ENCODE measurements at places on chromosomes 7 and 10. TPM values are rescaled to one million over a fixed set of nuclear protein-coding genes. Genes with fewer than 3 reads are reported as not detected.

BTBD16 gene
- 0.57 TPM for total RNA-seq

INHBA gene
- total RNA-seq = 0.20 TPM

FRMPD2 gene
- total RNA-seq = not detected

NKX6-2 gene
- 0.44 TPM for total RNA-seq

SPDYE18 gene
- total RNA-seq = 0.28 TPM

FAM25C gene
- not detected for total RNA-seq

URGCP gene
- 26.0 TPM for total RNA-seq

NAT16 gene
- 0.15 TPM for total RNA-seq

ZP3 gene
- total RNA-seq = 20.2 TPM

MIOS gene
- 18.2 TPM for total RNA-seq

GNAT3 gene
- not detected for total RNA-seq

CHPF2 gene
- 44.9 TPM for total RNA-seq

HSPB1 gene
- 1,385 TPM for total RNA-seq

DAGLB gene
- total RNA-seq = 17.3 TPM

PRXL2A gene
- total RNA-seq = 39.0 TPM

FGFR2 gene
- total RNA-seq = 0.44 TPM

ASL gene
- 27.1 TPM for total RNA-seq

HDAC9 gene
- total RNA-seq = 0.25 TPM

H2BK1 gene
- total RNA-seq = not detected

PALD1 gene
- 6.7 TPM for total RNA-seq

BUD31 gene
- total RNA-seq = 145 TPM

GRM8 gene
- not detected for total RNA-seq

RADIL gene
- 2.7 TPM for total RNA-seq

GRID2IP gene
- not detected for total RNA-seq

CPA2 gene
- not detected for total RNA-seq

ZNF736 gene
- not detected for total RNA-seq

ODAD2 gene
- total RNA-seq = not detected

COL28A1 gene
- total RNA-seq = 0.98 TPM

NPC1L1 gene
- total RNA-seq = 0.08 TPM

SH2D4B gene
- 0.09 TPM for total RNA-seq

KCNH2 gene
- total RNA-seq = 2.0 TPM

SFMBT2 gene
- total RNA-seq = 9.0 TPM

CDH23 gene
- 2.5 TPM for total RNA-seq

Data from A549 treated with Mapracorat at 1 μM for 4 hours (cell line).